GM18507 (cell line): ENCODE measurements at places on chromosomes 3 and 15.

GRCh38 chr3:8538223-8538622 is 36.6 kb downstream of the LMCD1 start:
- DNase-seq: no peak

GRCh38 chr3:61541694-61542093 is 19.7 kb upstream of the PTPRG start:
- DNase-seq: no peak

GRCh38 chr15:67361100-67361499 is 106.5 kb downstream of the IQCH start:
- no peak for DNase-seq

- DNase-seq: no peak
Measured at GRCh38 chr3:68985146-68985790, 28.2 kb downstream of the EOGT start.

DNA sequence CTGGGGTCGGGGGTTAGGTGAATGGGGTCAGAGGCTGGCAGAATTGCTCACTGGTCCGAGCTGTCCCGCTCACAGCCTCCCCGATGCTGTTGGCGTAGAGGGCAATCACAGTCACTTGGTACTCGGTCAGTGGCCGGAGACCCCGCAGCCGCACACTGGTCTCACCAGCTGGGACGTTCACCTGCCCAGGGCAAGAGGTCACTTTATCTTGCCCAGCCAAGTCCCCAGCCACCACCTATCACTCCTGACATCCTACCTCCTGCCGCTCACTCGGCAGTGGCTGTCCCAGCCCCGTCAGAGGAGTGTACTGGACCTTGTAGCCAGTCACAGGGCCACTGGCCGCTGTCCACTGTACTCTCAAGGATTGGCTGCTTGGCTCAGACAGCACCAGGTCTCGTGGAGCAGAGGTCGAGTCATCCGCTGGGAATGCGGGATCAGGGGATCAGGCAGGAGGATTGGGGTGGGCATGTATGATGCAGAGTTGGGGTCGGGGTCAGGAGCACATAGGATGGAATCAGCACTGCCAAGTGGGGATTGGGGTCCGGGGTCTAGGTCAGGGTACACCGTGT is 2.5 kb downstream of the COL7A1 start:
- no peak for DNase-seq

- no peak for DNase-seq
Measured at GRCh38 chr3:40308725-40309417, 636 bp upstream of the EIF1B start.

- DNase-seq: no peak
Measured at GRCh38 chr15:74311734-74312444, 55.6 kb downstream of the CYP11A1 start.

- DNase-seq: no peak
Measured at GRCh38 chr15:61651267-61651666, 409.0 kb downstream of the VPS13C start.

DNA sequence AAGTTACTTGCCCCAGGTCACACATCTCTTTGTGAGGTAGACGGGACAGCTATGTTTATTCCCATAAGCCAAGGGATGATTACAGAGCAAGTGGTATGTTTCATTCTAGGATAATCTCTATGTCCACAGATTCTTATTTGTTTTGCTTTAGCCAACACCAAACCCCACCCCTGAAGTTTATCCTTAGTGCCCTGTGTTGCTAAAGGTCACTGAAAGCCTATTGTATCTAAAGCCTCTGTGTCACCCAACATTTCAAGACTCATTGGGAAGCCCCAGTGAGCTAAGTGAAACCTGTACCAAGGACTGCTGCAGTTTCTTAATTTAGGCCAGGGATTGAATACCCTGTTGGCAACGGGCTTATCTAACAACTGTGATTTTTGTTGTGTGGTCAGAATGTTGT is 135.6 kb downstream of the ADAMTS9 start:
- DNase-seq: no peak

GRCh38 chr3:12692444-12692843 is 28.5 kb upstream of the RAF1 start:
- no peak for DNase-seq

GRCh38 chr3:14796403-14797077 is 22.2 kb upstream of the FGD5 start:
- no peak for DNase-seq

DNA sequence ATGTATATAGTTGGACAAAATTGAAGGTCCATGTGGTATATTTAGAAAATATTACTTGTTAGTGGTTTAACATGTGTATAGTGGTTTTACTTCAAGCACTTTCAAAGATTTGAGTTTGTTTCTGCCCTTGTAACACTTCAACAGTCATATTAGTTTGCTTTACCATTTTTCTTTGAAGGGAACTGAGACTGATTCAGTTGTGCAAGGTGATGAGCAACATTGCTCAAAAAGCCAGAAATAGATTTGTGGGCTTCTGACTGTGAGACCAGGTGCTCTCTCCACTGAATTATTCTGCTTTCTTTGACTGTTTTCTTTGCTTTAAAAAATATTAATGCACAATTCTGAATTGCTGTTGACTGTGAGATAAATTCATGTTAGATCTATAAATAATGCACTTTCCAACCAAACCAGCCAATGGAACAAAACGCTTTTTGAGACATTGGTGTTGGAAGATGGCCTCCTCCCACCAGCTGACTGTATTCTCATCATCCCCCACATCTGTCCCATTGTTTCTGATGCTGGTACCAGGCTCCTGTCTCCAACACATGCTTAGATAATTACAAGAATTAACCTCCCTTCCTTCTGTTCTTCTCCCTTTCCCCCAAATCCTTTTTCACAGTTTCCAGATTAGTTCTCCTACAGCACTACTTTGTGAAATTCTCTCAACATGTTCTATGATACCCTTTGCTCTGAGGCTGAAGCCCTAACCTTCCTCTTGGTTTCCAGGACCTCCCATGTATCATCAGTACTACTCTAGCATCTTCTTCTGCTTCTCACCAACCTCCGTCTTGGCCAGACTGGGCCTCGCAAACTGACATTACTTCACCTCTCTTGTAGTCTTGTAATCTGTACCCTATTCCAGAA is 27.9 kb downstream of the PLCL2 start:
- no peak for DNase-seq

GRCh38 chr3:177449360-177450006 is 252.2 kb upstream of the TBL1XR1 start:
- peak; percentile 30 for DNase-seq

DNA sequence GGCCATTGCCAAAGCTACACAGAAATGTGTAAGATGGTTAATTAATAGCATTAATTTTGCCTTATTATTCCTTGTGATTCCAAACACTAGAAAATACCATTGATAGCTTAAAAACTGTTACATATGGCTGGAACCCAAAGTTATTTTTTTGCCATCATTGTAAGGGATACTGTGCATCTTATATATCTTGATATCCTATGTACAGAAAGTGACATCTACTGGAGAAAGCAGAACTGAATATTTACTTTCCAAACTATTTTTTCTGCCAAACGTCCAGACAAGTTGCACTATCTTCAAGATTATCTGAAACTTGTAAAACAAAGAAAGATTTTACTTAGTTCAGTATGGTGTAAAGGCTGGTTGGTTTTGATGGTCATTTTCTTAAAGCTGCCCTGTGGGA is 33.3 kb upstream of the MEIS2 start:
- DNase-seq: no peak

GRCh38 chr3:151093905-151094304 is 8.4 kb downstream of the MED12L start:
- DNase-seq: no peak

- DNase-seq: no peak
Measured at GRCh38 chr3:141457624-141458236, 29.1 kb upstream of the RASA2 start.

DNA sequence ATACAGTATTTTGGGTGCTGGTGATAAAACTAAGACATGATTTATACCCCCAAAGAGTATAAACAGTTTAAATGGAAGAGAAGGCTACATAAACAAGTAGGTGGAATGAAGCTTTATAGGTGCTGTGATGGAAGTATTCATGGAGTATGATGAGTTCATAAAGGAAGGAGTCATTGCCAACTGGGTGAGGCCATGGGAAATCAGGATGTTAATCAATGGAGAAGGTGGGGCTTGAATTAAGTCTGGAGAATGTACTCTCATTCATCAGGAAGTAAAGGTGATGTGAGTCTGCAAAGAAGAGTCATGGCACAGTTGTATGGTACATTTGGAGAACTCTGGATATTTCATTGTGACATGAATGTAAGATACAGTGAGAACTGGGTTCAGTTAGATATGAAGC is 147.5 kb upstream of the MME start:
- DNase-seq: no peak

- no peak for DNase-seq
Measured at GRCh38 chr3:99774467-99774866, 43.2 kb upstream of the CMSS1 start.

- no peak for DNase-seq
Measured at GRCh38 chr3:196688349-196688748, 23.7 kb downstream of the CEP19 start.

DNA sequence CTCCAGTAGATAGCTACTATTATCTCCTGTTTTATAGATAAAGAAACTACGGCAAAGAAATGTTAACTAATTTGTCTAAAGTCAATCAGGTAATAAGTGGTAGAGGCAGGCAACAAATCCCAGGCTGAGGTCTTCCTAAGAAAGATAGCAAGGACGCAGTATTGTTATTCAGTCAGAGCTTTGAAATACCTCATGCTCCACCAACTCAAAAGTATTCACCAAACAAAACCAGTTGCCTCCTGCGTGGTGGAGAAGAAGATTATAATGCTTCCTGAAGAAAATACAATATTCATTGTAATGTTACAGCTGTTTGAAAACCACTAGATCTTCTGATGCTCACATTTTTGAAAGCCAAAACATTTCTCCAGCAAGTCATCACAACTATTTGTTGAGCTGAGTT is 138.2 kb upstream of the CNTN4 start:
- no peak for DNase-seq

- DNase-seq: no peak
Measured at GRCh38 chr15:85515212-85515611, 134.8 kb downstream of the AKAP13 start.

DNA sequence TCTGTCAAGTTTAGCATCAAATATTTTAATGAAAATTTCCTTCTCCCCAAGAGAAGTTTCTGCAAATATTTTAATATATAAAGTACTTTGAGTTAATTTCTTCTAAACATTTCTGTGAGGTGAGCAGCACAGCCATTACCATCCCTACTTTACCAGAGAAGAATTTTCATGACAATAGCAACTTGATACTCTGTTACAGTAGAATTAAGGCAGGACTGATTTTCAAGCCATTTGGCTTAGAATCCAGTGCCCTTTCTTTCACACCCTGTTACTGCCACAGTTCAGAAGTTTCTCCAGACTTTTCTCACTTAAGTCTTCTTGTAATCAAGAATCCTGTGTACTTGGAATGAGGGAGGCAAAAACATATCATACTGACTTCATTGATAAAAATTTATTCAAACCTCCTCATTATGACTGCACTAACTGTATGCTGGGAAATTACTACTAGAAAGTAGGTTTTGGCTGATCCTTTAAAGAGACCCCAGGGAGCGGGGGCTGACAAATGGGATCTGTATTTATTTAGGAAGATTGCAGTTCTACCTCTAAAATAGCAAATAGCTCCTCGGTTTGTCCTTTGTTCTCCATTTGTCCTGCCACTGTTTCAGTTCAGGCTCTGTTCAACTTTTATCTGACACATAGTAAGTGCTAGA is 557.0 kb upstream of the SGO1 start:
- no peak for DNase-seq

DNA sequence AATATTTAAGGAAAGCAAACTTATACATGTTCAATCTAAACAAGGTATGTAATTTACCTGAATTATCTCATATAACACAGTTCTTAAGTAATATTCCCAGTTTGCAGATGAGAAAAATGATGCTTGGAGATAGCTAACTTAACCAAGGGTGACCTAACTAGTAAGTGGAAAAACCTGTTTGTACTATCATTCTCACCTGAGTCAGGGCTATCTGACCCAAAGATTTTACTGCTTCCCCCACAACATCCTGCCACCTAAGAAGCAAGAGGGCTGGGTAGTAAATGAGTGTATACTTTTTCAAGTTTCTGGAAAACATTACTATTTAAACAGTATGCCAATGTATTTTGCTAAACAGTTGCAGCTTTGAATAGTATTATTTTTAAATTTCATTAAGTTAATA is 10.6 kb downstream of the TP63 start:
- DNase-seq: no peak

GRCh38 chr15:45385590-45385989 is 7.2 kb upstream of the GATM start:
- no peak for DNase-seq

GRCh38 chr3:35492841-35493240 is 146.5 kb upstream of the ARPP21 start:
- DNase-seq: no peak

DNA sequence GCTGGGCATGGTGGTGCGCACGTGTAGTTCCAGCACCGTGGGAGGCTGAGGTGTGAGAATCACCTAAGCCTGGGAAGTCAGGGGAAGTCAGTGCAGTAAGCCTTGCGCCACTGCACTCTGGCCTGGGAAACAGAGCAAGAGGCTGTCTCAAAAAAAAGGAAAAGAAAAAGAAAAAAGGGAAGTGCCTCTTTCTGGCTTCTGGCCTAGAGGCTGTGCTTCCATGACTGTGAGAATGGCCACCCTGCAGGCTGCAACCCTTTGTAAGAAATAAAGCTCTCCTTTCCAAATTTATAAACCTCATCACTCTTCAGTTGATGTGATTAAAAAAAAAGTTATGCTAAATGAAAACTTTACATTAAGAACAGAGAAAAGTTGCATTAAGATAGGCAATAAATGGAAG is 774.3 kb downstream of the TUSC7 start:
- DNase-seq: no peak

DNA sequence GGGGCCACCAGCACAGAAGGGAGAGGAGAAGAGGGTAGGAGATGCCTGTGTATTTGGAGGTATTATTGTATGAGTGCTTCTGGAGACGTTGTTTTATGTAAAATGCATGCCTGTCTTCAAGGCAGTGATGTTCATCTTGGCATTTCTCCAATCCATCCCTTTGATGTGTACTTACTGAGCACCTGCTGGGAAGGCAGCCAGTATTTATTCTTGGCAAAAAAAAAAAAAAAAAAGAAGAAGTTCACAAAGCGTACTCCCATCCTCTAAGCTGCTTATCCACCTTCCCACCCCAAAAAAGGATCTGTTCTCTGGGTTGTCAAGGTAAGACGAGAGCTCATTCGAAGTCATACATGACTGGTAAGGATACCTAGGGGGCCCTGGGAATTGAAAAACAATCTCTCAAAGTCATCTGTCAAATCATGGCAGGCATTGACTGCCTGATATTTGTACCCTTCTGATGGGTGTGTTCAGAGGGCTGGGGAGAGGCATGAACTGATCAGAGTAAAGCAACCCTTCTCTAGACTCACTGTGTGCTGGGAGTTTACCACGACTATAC is 30.0 kb upstream of the SLC6A1 start:
- DNase-seq: no peak

DNA sequence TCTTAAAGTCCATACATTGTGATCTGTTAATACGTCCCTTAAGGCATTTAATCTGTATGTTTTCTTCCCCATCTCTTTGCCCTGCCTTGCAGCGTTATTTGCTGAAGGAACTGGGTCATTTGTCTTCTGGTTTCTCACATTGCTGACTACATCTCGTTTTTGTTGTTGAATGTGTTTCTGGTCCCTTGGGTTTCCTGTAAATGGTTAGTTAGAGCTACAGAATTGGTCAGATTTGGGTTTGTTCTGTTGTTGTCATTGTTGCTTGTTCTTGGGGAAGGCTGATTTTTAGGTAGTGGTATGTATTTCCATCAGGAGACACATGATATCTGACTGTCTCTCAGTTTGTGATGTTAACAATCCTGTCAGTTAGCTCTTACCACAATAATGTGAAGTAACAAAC is 27.0 kb upstream of the ITPKA start:
- no peak for DNase-seq

- no peak for DNase-seq
Measured at GRCh38 chr15:63803106-63803886, 30.5 kb downstream of the HERC1 start.

- DNase-seq: no peak
Measured at GRCh38 chr15:39400821-39401550, 179.9 kb upstream of the THBS1 start.
